Mucosa of descending colon (tissue), 3 donors: ENCODE measurements at places on chromosomes 6 and 20. TPM values are rescaled to one million over a fixed set of nuclear protein-coding genes. Genes with fewer than 3 reads are reported as not detected.

GRCh38 chr20:58747211-58747610, 54.6 kb downstream of the NPEPL1 start:
- DNase-seq = no peak

DNA sequence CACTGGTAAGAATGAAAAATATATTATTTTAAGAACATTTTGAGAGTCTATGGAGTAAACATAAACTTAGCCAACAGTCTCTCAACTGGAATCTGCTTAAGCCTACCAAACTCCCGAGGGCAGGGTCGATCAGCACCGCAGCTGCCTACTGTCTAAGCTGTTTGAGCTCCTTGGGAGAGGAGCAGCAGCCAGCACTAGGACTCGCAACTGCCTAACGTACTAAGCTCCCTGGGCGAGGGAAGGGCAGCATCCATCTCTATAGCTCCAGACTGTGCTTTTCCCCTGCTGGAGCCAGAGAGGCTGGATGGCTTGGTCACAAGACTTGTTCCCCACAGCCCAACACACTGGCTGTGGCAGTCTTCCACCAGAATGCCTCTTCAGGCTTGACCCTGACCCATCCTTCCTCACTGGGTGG, 96.4 kb downstream of the MOXD1 start:
- no peak for DNase-seq

GRCh38 chr20:37673444-37673843, 20.4 kb upstream of the CTNNBL1 start:
- DNase-seq = no peak

GRCh38 chr20:63036291-63036690, 29.5 kb upstream of the BHLHE23 start:
- no peak for DNase-seq

GRCh38 chr6:17455919-17456318, 62.5 kb downstream of the CAP2 start:
- no peak for DNase-seq

DNA sequence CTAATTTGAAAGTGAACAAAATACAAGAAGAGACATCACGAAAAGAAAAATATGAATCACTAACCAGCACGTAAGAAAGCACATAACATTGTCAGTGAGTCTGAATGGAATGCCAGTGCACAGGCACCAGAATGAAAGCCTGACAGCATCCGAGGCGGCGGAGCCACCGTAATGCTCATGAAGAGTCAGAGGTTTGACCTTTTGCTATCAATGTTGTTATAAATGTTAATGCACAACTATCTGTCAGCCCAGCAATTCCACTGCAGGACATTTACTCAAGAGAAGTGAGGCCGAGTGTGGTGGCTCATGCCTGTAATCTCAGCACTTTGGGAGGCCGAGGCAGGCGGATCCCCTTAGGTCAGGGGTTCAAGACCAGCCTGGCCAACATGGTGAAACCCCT, 562.1 kb downstream of the PRKN start:
- DNase-seq = no peak

GRCh38 chr6:46420921-46421638, 70.2 kb downstream of the RCAN2 start:
- DNase-seq = no peak

- no peak for DNase-seq
Observed at GRCh38 chr6:9126878-9127560, 691.7 kb upstream of the SLC35B3 start.

DNA sequence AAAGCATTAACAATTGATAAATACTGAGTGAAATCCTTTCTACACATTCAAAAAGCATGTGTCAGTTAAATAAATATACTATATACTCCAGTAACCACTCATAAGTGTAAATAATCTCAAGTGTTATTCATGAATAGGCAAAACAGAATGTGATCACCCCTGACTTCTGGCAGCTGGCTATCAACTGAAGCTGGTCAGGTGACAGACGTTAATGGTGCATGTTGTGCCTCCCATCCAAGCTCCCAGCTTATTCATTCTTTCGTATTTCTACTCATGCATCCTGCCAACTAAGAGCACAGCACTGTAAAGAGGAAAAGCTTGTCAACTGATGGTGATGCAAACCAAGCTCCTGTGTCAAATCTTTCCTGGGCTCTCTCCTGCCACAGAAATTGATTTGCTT, 7.7 kb downstream of the PSMB1 start:
- DNase-seq = no peak

GRCh38 chr6:148898376-148899014, 151.7 kb downstream of the UST start:
- DNase-seq = no peak

DNA sequence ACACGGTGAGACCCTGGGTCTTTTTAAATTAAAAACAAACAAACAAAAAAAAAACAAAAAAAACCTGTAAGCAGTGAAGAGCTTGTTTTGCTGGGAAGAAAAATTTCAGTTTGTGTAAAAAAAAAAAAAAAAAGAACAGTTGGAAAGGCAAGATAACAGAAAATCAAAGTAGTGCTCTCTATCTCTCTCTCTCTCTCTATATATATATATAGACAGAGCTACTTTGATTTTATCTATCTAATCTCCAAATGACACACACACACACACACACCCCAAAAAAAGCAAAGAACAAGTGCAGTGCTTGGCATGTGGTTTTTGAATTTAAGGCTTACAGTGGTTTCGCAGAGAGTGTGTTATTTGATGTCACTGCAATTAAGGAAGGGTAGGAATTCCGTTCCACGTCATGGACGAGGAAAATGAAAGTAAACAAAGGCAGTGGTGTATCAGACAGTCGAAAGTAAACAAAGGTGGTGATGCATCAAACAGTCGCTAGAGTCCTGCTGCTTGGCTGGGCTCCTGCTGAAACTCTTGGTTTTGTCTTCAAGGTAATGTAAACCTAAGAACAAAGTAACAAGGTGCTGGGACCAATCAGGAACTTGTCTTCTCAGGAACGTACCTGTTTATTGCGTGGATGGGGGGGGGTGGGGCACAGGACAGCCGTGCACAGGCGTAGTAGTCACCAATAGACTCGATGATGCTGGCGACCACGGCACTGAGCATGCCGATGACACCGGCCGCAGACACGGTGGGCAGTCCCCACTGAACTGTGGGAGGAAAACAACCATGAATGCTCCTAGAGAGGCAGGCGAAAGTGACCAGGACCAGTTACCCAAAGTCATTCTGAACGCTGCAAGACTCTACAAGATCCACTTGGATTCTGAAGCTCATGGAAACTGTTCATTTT, 131.8 kb downstream of the SLC23A2 start:
- DNase-seq = peak; percentile 47

DNA sequence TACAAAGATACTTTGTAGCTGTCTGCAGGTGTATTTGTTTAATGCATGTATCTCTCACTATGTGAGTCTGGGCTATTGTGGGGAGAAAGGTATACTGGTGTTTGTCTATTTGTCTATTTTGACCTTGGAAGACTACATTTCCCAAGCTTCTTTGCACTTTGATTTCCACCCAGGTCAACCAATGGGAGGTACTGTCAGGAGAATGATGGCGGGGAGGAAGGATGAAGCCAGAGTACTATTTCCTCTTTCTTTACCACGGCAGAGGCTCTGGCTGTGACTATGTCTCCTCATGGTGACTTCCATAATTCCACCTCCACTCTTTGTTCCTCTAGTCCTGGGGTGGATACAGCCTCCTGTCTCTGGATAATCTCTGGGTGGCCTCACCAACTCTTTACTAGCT, 23.1 kb downstream of the LBP start:
- no peak for DNase-seq

DNA sequence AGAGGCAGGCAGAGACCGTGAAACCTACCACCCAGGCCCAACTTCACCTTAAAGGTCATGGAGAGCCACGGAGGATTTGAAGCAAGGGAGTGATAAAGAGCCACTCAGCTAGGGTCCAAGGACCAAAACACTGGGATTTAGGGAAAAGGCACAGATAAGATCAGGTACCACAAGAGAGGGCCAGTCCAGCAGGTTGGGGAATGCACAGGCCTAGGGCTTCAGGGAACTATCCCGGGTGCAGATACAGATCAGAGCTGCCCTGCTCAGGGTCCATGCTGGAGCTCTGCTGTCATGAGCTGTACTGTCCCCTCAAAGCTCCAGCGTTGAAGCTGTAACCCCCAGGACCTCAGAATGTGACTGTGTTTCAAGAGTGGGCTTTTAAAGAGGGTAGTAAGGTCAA, 16.9 kb downstream of the SLC22A23 start:
- no peak for DNase-seq

DNA sequence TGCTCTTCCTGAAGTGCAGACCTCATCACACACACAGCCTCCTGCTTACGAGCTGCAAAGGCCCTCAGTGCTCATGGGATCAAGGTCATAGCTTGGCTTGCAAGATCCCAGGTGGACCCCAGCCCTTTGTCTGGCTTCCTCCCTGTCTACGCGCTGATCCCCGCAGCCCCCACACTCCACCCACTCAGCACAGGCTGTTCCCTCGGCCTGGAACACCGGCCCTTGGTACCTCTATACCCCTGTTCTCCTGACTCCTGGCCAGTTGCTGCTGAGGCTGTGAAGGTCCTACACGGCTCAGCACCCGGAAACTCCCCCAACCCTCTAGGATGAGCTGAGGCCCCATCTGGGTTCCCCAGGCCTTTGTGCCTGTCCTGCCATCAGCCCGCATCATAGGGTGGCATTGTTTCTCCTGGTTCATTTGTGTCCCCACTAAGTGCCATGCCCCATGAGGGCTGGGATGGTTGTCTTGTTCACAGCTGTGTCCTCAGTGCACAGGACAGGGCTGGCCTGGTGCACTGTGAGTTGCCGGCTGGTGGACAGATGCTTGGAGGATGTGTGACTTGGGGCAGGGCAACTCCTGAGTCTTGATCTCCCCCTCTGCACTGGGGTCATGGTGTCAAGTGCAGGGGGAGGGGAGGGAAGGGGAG, 57.0 kb downstream of the ADNP start:
- no peak for DNase-seq

DNA sequence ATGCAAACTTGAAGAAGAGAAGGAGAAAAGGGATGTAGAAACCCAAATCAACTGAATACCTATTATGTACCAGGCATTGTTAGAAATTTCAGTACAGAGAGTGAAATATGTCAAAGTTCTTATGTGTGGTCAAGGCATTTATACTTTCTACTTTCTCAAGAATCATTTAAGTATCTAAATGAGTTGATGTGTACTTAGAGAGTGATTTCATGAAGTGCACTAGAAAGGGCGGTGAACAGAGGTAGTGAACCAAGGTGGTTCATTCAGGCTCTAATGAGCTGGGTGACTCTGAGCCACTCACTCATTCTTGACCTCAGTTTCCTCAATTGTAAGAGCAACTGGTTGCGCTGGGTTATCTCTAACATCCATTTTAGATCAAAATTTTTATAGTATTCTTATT, 3.3 kb downstream of the PDE7B start:
- DNase-seq = no peak

GRCh38 chr20:3282271-3283221, 43.6 kb upstream of the SLC4A11 start:
- no peak for DNase-seq

GRCh38 chr6:162416831-162417537, 310.6 kb downstream of the PRKN start:
- no peak for DNase-seq

DNA sequence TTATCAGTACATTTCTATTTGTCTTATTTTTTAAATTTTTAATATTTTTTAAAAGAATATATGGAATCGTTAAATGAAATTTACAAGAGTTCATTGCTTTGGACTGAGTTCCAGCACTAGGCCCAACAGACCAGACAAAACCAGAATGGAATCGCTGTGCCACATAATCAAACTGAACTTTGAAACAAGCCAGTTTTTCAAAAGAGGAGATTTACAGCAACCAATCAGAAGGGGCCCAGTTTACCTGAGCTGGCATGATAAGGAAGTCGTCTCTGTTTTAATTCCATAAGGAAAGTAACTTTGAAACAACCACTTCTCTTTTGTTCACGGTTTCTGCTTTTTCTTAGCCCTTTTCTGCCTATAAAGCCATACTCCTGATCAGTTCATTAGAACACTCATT, 293.6 kb upstream of the FLRT3 start:
- DNase-seq = peak; percentile 45

DNA sequence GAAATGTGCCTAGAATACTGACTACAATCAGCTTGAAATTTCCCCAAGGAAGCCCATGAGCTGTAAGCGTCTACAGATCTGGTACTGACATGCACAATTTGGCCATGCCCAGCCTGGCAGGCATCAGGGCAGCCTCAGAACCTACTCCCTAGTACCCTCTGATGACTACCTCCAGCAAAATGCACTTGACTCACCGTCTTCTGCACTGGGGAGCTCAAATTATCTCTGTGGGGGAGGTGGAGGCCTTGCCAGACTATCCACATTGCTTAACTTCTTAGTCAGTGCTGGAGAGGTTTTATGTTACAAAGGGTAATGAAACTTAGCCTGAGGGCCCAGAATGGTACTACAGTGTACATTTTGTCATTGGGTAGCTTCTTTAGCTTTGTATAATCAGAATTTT, 126.0 kb upstream of the ADGRF1 start:
- DNase-seq = no peak

- DNase-seq = no peak
Observed at GRCh38 chr6:24621626-24622289, 24.2 kb downstream of the KIAA0319 start.

GRCh38 chr20:11544029-11544678, 373.5 kb upstream of the BTBD3 start:
- DNase-seq = peak; percentile 84

- DNase-seq = no peak
Observed at GRCh38 chr20:21709535-21709904, 4.1 kb downstream of the PAX1 start.

- DNase-seq = no peak
Observed at GRCh38 chr6:4929097-4929718, 74.6 kb downstream of the RPP40 start.

DNA sequence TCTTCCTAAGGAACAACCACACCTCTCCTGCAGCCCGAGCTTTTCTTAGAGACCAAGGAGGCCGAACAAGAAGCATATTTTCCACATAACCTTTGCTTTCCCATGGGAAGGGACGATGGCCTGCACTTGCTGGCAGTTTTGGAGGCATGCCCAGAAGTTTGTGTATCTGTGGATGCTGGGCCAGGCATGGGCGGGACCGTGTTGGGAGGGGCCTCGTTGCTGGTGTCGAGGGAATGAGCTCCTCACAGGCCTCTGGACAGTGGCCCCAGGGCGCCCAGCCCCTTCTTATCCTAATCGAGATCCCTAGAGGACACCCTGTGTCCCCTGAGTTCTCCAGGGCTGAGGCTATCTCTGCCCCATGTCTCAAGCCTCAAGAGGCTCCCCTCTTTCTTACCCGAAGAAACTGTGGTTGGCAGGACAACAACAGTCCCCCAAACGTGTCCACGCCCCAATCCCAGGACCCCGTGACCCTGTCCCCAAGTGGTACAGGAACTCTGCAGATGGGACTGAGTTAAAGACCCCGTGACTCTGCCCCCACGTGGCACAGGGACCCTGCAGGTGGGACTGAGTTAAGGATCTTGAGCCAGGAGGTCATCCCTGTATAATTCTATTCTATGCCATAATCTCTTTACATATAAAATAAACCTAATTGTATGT, 99.5 kb upstream of the BHLHE23 start:
- peak; percentile 69 for DNase-seq

SEC63 gene
- total RNA-seq = 70.8 TPM

ZKSCAN3 gene
- total RNA-seq = 6.1 TPM

ASIP gene
- not detected for total RNA-seq

IL17F gene
- not detected for total RNA-seq

TNF gene
- total RNA-seq = 0.41 TPM

ADISSP gene
- 14.5 TPM for total RNA-seq

COL10A1 gene
- total RNA-seq = not detected

MMP24 gene
- 0.58 TPM for total RNA-seq

CLPSL2 gene
- not detected for total RNA-seq

TSPO2 gene
- not detected for total RNA-seq
